Epithelial cell of proximal tubule (primary cell): ENCODE measurements at places on chromosomes 5 and 9. TPM values are rescaled to one million over a fixed set of nuclear protein-coding genes. Genes with fewer than 3 reads are reported as not detected.

DNA sequence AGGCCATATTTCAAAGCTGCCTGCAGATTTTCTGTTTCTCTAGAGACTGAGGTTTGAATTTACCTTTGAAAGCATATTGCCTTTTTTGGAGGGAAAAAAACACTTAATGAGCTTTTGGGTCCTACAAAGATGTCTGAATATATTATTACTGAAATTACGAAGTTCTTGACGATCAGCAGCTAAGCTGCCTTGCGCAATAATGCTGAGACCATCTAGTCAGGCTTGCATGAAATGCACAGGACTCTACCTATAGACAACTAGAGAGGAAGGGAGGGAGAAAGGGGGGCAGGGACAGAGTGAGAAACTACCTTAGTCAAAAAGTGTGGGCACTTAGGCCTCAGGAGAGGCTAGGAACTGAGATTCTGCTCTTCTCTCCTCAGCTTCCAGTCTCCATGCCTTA lies 175.9 kb upstream of the KIF2A start:
- DNase-seq = no peak

GRCh38 chr9:27925815-27926214 lies 352.5 kb upstream of the C9orf72 start:
- no peak for DNase-seq

OR1J2 gene
- total RNA-seq = not detected in 2 replicates

OR1J4 gene
- not detected in 2 replicates for total RNA-seq

DNA sequence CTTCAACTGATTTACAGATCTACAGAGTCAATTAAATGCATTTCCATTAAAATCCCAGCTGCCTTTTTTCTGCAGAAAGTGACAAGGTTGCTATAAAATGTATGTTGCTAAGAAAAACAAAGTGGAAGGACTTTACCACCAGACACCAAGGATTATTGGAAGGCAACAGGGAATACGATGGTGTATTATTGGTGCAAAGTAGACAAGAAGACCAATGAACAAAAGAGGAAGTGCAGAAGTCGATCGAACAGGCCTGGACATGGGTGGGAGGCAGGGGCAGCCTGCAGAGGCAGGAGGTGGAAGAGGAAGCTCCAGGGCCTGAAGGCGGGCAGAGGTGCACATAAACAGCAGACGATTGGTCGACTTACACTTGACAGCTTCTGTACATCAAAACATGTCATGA lies 10.6 kb upstream of the SLC6A19 start:
- DNase-seq = no peak

CD72 gene
- 0.51 and 1.2 TPM in 2 replicates for total RNA-seq
